ENCODE measurements at places on chromosomes 6 and 20. TPM values are rescaled to one million over a fixed set of nuclear protein-coding genes. Genes with fewer than 3 reads are reported as not detected.

The ARG1 gene
- not detected for total RNA-seq

The BACH2 gene
- total RNA-seq, result 2.6 TPM

The ERVFRD-1 gene
- not detected for total RNA-seq

The FAM83C gene
- not detected for total RNA-seq

The TDP2 gene
- 31.5 TPM for total RNA-seq
